ENCODE measurements at places on chromosomes 6 and 20.

DNA sequence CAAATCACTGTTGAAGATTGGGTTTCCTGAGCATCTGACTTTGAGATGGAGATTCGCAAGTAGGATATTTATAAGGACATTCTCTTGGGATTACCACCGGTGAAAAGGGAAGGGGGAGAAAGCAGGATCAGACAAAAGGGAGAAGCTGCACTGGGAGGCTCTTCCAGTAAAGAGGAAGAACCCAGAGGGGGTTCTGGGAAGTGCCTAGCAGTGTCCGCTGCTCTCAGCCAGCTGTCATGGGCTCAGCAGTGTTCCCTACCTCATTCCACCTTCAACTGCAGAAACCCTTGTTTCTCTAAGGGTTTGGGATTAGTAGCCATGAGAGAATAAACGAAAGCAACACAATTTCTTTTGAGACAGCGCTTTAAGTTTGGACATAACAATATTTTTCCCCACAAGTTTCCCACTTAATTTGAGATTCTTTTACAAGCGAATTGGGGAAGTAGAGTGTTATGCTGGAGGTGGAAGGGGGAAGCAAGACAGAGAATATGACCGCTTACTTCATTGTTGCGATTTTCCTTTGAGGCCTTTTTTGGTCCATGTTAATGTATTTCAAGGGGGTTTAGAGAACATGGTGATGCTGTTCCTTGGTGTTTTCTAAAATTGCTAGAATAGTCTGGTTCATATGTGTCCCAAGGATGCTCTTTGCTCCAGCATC lies 154.5 kb upstream of the SCGN start:
- no peak for DNase-seq

DNA sequence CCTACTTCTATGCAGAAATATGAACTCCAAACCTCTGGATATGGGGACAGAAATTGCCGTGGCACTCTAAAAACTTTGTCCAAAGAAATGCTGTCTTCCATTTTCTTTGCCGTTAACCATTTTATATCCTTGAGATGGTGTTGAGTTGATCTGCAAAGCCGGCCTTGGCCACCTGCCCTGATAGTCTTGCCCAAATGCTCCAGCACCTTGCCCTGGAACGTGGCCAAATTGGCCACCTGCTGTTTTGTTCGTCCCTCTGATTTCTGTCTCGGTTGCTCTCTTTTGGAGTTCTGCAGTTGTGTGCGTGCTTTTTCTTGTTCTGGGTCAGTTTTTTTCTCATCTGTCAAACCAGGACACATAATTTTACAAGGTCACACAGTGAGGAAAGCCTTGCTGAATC lies 239.7 kb upstream of the GMDS start:
- no peak for DNase-seq

- DNase-seq = no peak
Observed at GRCh38 chr6:37309046-37309445, 44.7 kb upstream of the RNF8 start.

DNA sequence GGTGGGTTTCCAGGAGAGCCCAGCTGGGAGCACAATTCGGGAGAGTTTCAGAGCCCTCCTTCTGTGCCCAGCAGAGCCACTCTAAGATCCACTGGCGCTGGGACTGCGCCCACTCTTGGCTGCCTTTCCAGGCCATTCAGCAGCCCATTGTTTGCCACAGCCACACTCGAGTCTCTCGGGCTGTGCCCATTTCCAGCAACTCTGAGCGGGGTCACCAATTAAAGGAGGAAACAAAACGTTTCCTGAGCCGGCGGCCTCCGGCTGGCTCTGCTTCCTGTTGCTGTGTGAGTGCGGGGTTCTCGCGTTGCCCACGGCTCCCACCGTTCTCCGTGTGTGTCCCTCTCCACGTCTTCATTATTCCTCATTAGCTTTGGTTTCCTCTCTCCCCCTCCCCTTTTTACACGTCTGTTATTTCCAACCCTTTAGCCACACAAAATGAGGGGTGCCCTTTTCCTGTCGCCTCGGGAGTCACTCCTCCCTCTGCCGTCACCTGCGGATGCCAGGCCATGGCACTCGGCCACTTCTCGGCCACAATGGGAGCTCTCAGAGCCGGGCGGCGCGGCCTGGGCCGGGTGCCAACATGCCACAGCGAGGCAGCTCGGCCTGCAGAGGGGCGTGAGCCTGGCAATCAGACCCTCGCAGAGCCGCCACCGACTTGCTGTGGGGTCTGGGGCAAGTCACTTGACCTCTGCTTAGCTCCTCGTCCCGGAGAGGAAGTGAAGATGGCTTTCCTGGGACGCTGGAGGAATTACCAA lies 94.3 kb upstream of the NKX2-2 start:
- DNase-seq = no peak

GRCh38 chr20:1085492-1086276 lies 32.7 kb upstream of the PSMF1 start:
- no peak for DNase-seq

GRCh38 chr6:154359161-154359574 lies 2.6 kb upstream of the IPCEF1 start:
- no peak for DNase-seq

DNA sequence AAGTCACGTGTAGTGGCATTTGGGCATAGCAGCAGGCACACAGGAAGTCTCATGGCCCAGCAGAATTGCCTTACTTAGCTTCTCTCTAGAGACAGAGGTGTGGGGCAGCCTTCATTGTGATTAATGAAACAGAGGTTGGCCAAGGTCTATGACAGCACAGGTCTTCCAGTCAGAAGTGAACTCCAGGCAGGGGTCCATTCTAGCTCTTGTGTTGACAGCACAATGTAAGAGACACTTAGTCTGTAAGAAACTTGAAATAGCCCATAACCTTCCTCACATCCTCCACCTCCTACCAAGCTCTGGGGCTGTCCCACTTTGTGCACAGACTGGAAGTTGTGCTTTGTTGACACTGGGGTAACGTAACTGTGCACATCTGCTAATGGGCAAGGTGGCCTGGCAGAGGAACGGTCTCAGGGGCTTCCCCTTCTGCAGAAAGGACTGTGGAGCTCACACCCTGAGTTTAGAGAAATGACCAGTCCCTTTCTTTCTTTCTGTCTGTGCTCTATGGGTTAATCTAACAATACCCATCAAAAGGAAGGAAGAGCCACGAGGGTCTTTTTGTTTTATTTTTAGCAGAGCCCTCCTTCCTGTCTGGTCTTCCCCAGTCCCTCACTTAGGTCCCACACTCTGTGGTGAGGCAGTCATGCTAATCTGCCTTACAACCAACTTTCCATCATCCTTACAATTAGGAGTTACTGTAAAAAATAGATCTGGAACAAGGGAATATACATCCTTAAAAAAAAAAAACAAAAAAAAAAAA lies 35.6 kb upstream of the TAGAP start:
- no peak for DNase-seq

DNA sequence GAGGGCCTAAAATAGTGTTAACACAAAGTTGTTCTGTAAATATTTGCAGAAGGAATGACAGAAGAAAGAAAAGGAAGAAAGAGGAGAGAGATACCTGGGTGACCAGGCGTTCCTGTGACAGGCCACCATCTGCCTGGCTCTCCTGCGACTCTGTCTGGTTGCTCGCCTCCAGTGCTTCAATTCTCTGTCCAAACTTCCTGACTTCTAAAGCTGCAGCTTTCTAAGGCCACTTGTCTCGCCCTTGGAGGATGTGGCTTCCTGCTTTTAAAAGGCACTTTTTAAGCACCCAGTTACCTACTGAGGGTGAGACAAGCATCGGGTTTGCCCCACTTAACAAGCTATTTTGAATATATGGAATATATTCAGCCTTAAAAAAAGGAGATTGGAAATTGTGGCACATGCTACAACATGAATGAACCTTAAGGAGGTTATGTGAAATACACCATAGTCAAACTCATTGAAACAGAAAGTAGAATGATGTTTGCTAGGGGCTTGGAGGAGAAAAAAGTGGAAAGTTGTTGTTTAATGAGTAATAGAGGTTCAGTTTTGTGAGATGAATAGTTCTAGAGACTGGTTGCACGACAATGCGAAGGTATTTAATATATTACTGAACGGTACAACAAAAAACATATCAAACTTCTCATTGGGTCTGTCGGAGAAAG lies 32.8 kb downstream of the VIP start:
- DNase-seq = no peak

- no peak for DNase-seq
Observed at GRCh38 chr20:16947479-16947878, 199.3 kb downstream of the OTOR start.

DNA sequence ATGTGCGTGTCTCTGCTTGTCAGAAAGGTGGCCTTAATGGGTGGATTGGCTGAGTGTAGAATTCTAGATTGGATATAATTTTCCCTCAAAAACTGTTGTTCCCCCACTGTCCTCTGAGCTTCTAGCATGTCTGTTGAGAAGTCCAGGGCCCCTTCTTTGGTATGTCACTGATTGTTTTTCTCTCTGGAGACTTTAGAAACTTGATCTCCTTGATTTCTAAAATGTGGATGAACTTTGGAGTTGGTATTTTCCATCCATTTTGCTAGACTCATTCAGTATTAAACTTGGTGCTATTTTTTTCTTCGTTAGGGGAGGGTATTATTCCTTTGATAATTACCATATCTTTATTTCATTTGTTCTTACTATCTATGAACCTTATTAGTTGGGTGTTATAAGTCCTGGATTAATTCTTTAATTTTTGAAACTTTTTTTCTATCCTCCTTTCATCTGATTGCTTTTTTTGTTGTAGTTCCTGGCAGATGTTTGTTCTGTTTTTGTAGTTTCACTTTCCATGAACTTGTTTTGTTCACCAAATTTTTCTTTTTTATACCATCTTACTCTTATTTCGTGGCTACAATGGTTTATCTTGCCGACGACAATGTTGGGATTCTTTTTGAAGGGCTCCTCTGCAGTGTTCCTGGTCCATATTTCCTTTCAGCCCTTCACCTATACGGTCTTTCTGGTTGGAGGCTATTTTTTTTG lies 68.4 kb downstream of the ARID1B start:
- DNase-seq = no peak

DNA sequence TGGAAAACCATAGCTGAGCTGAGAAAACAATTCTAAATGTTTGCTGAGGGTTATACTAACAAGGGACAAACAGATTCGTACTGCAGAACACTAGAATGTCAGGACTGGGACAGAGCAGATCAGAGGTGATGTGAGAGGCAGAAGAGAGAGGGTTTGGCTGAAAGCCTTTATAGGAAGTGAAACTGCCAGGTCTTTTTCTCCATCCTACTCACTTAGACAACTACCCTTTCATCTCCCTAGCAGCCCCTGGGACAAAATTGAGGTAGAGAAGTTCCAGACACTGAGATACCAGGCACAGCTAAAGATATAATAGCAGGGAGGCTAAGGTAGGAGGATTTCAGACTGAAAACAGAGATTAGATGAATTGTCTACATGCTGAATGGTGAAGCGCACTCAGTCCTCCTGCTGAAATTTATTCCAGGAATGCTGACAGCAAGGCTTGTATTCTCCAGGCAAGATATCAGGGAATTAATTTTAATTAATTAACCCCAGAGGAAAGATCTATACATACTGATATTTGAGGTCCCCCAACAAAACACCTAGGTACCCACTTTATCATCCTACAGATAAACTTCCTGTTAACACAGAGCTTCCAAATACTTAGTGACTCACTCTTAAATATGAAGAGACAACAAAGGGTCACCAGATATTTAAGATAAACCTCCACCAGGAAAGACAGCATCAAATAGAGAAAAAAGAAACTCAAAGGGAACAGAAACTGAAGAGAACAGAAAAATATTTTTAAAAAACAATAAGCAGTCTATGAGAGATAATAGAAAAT lies 12.6 kb upstream of the EIF2S2 start:
- no peak for DNase-seq

- DNase-seq = no peak
Observed at GRCh38 chr6:36964349-36964748, 9.8 kb downstream of the PI16 start.

DNA sequence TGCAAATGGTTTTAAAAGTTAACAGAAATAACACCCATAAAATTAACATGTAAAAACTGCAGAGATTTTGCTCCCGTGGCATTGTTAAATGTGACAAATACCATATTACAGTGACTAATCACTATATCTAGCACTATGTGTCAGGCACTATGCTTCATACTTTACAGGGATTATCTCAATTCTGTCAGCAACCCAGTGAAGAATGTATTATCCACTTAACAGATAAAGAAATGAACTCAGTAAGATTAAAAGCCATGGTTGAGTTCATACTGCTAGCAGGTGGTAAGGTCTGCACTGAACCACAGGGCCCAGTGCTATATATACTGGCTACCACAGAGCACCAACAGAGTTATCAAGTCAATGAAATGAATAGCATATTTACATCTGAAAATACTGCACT lies 65.4 kb downstream of the RWDD2A start:
- DNase-seq = no peak

- no peak for DNase-seq
Observed at GRCh38 chr6:45643126-45643525, 265.4 kb upstream of the SUPT3H start.

DNA sequence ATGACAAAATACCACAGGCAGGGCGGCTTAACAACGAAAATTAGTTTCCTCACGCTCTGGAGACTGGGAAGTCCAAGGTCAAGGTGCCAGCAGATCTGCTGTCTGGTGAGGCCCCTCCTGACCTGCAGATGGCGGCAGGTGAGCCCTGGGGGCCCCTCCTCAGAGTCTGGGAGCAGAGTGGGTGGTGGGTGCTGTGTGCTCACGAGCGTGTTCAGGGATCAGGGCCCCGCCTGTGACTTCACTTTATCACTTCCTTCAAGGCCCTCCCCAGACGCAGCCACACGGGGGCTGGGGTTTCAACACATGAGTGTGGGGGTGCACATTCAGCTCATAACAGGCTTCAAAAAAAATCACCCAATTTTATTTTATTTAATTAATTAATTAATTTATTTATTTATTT lies 39.3 kb downstream of the SLC2A4RG start:
- no peak for DNase-seq

DNA sequence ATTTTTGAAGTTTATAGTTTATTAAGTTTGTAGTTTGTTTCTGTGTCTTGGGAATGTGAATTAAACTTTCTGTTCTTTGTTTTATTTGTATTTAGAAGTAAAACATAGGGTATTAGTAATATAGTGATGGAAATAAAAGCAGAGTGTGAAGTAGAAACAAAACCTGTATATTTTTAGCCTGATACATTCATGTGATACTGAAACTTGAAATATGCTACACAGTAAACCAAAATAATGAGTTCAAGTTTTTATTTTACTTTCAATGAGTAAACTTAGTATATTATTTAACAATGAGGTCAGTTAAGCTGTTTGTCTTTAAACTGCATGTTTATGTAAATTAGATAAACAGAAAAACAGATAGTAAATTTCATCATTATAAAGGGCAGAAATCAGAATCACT lies 1592.6 kb downstream of the GRIK2 start:
- no peak for DNase-seq
